ENCODE measurements at places on chromosomes 4 and X. TPM values are rescaled to one million over a fixed set of nuclear protein-coding genes. Genes with fewer than 3 reads are reported as not detected.
A peak's percentile ranks its signal among the peaks of the same experiment; 100 is the strongest.

- no peaks in the 10 kb centered on the region for H3K36me3 ChIP-seq
- peaks cover 27% of the 10 kb centered on the region for H3K27me3 ChIP-seq
- DNase-seq = no peak
- H3K4me3 ChIP-seq = no peak overlapping the region
- peaks cover 92% of the 10 kb centered on the region for H3K4me1 ChIP-seq
Measured at GRCh38 chr4:52838729-52839586, 23.2 kb upstream of the RASL11B start.

GRCh38 chr4:163042306-163042705 is 124.4 kb downstream of the NAF1 start:
- no peak overlapping the region for H3K4me3 ChIP-seq
- H3K4me1 ChIP-seq = peaks cover 7% of the 10 kb centered on the region
- no peak overlapping the region for H3K27ac ChIP-seq
- H3K36me3 ChIP-seq = peaks cover 3% of the 10 kb centered on the region

DNA sequence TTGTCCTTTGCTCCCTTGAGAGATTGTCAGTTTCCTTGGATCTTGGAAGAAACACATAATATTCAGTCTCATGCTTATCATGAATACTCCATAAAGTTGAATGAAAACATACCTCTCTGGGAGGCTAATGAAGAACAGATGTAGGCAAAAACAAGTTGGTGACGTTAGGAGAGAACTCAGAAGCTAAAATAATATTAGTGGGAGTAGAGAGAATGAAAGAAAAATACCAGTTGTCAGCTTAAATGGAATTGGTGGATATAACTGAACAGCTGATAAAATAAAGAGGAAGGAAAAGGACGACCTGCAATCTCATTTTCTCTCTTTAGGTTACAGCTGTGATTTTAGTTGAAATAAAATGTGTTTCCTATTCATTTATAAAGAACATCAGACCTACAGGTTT is 124.8 kb downstream of the SNCA start:
- no peak overlapping the region for H3K27ac ChIP-seq
- H3K27me3 ChIP-seq = no peaks in the 10 kb centered on the region
- H3K4me1 ChIP-seq = peaks cover 36% of the 10 kb centered on the region
- DNase-seq = no peak
- H3K36me3 ChIP-seq = no peaks in the 10 kb centered on the region
- no peak overlapping the region for H3K4me3 ChIP-seq

DNA sequence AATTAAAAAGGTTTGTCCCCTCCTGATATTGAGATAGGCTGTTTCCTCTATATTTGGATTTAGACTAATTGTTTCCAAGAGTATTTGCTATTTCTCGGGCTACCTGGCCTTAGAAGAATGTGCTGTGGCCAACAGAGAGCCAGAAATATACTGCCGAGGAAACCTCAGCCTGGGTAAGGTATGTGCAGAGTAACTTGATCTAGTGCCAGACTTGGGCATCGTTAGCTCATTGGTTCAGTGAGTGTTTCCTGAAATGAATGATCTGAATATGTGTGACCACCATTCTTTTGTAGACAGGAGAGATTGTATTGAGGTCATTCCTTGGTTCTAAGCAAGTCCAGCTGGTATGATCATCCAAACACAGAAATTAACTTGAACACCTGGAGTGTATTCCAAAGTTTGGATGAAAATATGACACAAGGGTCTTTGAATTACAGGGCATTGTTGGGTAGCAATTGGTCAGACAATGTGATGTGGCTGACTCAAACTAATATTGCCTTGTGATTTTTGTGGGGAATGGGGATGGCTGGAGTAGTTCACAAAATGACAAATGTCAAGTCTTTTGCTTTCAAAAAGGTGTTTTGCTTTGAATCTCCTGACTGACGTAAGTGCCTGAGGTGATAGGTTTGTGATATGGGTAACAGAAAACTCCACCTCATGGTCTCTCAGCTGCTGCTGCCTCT is 100.2 kb upstream of the CXCL13 start:
- no peak for DNase-seq
- H3K36me3 ChIP-seq = no peaks in the 10 kb centered on the region
- peaks cover 11% of the 10 kb centered on the region for H3K27me3 ChIP-seq
- no peak overlapping the region for H3K27ac ChIP-seq
- H3K4me3 ChIP-seq = no peak overlapping the region
- no peaks in the 10 kb centered on the region for H3K4me1 ChIP-seq

DNA sequence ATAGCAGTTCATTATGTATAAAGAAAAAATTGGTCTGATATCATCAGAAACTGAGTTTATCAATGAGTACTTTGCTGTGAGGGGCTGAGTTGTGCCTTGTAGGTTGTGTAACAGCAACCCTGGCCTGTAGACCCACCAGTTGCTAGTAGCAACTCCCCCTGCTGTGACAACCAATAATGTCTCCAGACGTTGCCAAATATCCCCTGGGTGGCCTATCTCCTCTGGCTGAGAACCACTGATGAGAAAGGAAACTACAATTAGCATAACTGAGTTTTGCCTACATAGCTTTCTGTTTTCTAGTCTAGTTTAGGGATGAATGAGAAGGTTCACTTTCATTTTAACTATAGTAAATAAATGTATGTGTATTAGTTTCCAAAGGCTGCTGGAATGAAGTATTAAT is 234.1 kb downstream of the CPE start:
- DNase-seq = peak; percentile 15
- H3K4me3 ChIP-seq = no peak overlapping the region
- peaks cover 40% of the 10 kb centered on the region for H3K4me1 ChIP-seq
- H3K36me3 ChIP-seq = no peaks in the 10 kb centered on the region
- no peaks in the 10 kb centered on the region for H3K27me3 ChIP-seq

- H3K27me3 ChIP-seq = no peaks in the 10 kb centered on the region
- DNase-seq = no peak
- H3K27ac ChIP-seq = no peak overlapping the region
- H3K4me1 ChIP-seq = peaks cover 10% of the 10 kb centered on the region
Measured at GRCh38 chr4:176292920-176293319, 23.9 kb upstream of the ASB5 start.

DNA sequence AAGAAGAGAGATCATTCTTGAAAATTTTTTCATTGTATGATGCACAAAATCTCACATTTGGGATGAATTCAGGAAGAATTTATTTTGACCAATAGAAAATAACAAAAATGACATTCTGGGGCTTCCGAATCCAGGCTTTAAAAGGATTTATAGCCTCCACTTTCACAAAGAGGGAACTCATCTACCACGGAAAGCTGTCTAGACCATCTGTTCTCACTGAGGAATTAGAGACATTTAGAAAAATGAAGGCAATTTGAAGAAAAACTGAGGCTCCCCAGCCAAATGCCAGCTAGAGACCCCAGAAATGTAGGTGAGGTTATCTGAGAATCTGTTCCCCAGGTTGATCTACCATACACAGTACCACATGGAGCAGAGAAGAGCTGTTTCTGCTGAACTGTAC is 464.3 kb downstream of the TMA16 start:
- H3K4me1 ChIP-seq = no peaks in the 10 kb centered on the region
- no peak overlapping the region for H3K4me3 ChIP-seq
- DNase-seq = no peak
- no peaks in the 10 kb centered on the region for H3K36me3 ChIP-seq
- H3K27ac ChIP-seq = no peak overlapping the region
- H3K27me3 ChIP-seq = no peaks in the 10 kb centered on the region

GRCh38 chrX:1249101-1249887 is 19.3 kb upstream of the CSF2RA start:
- peak; percentile 68 for DNase-seq
- peaks cover 23% of the 10 kb centered on the region for H3K36me3 ChIP-seq
- H3K27ac ChIP-seq = peak overlapping the region; percentile 95
- H3K4me1 ChIP-seq = peaks cover 22% of the 10 kb centered on the region
- peaks cover 2% of the 10 kb centered on the region for H3K27me3 ChIP-seq
- H3K4me3 ChIP-seq = peak overlapping the region; percentile 64

GRCh38 chrX:134373736-134374135 is 86.2 kb upstream of the HPRT1 start:
- H3K27ac ChIP-seq = peak overlapping the region; percentile 98
- no peaks in the 10 kb centered on the region for H3K27me3 ChIP-seq
- H3K36me3 ChIP-seq = peaks cover 5% of the 10 kb centered on the region
- DNase-seq = no peak
- peaks cover 21% of the 10 kb centered on the region for H3K4me1 ChIP-seq

GRCh38 chrX:98357146-98357545 is 1473.4 kb downstream of the RPA4 start:
- 0 out of 2 replicates have a peak, but pooled peaks cover 5% of the 10 kb centered on the region for H3K36me3 ChIP-seq
- DNase-seq = no peak
- no peaks in the 10 kb centered on the region for H3K4me1 ChIP-seq
- H3K27me3 ChIP-seq = no peaks in the 10 kb centered on the region

DNA sequence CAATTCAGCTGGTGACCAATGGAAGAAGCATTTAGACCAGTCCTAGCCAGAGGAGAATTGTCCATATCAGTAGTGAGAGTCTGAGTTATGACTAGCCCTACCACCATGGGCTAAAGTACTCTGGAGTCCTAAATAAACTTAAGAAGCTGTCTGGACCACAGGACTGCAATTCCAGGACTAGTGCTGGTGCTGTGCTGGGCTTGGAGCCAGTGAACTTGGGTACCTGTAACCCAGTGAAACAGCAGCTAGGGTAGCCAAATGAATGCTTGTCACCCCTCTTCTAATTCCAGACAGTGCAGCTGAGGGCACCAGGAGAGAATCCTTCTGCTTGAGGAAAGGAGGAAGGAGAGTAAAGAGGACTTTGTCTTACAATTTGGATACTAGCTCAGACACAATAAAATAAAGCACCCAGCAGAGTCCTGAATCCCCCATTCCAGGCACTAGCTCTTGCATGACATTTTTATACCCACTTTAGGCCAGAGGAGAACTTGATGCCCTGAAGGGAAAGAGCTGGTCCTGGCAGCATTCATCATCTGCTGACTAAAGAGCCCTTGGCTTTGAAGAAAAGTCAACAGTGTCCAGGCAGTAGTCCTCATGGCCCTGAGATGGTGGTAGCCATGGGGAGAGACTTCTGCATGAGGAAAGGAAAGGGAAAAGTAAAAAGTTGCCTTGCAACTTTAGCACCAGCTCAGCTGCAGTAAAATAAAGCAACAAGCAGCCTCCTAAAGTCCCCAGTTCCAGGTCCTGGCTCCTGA is 2675.7 kb downstream of the PCDH7 start:
- no peaks in the 10 kb centered on the region for H3K27me3 ChIP-seq
- no peak overlapping the region for H3K4me3 ChIP-seq
- DNase-seq = no peak

DNA sequence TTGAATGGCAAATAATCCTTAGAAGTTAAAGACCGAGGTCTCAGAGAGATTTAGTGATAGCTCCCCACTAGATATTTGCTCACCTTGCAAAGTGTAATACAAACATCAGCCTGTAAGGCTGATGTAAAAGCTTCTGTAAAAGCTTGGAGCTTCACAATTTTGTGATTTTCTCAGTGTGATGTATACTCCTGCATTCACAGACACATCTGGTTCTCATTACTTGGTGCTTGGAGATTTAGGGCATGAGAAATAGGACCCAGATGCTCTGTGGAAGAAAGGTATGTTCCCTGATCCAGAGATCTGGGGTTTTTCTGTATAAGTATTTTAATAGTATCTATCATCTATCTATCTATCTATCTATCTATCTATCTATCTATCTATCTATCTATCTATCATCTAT is 1664.3 kb downstream of the C4orf33 start:
- no peak overlapping the region for H3K27ac ChIP-seq
- no peaks in the 10 kb centered on the region for H3K27me3 ChIP-seq
- H3K4me3 ChIP-seq = no peak overlapping the region
- DNase-seq = no peak
- peaks cover 23% of the 10 kb centered on the region for H3K36me3 ChIP-seq

DNA sequence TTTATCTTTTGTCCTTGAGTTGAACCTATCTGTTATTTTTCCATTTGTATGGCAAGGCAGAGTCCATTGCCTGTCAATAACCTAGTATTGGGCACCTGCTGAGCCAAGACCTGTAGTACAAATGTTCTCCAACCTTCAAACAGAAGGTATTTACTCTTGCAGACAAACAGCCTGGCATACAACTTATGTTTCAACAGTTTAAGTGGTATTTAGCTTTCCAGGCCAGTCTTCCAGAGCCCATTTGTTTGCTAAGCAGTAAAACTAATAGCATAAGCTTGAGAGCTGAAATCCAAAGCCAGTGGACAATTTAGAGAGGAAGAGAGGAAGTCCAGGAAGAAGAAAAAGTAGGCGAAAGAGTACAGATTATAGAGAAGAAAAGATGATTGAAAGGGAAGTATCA is 979.3 kb downstream of the GLUD2 start:
- no peak overlapping the region for H3K4me3 ChIP-seq
- no peaks in the 10 kb centered on the region for H3K36me3 ChIP-seq
- no peak overlapping the region for H3K27ac ChIP-seq
- H3K27me3 ChIP-seq = no peaks in the 10 kb centered on the region

- peak; percentile 72 for DNase-seq
- H3K4me3 ChIP-seq = no peak overlapping the region
- H3K36me3 ChIP-seq = no peaks in the 10 kb centered on the region
- H3K27me3 ChIP-seq = no peaks in the 10 kb centered on the region
- H3K27ac ChIP-seq = no peak overlapping the region
Measured at GRCh38 chr4:8238515-8239053, 31.0 kb upstream of the HTRA3 start.

- H3K27me3 ChIP-seq = no peaks in the 10 kb centered on the region
- H3K4me3 ChIP-seq = no peak overlapping the region
- H3K36me3 ChIP-seq = peaks cover 8% of the 10 kb centered on the region
- no peak overlapping the region for H3K27ac ChIP-seq
- peaks cover 15% of the 10 kb centered on the region for H3K4me1 ChIP-seq
Measured at GRCh38 chr4:157824021-157824420, 348.8 kb downstream of the GASK1B start.

GRCh38 chrX:123481913-123482851 is 250.7 kb downstream of the THOC2 start:
- H3K27me3 ChIP-seq = no peaks in the 10 kb centered on the region
- no peak for DNase-seq
- H3K4me3 ChIP-seq = no peak overlapping the region
- peaks cover 7% of the 10 kb centered on the region for H3K4me1 ChIP-seq

- no peak overlapping the region for H3K27ac ChIP-seq
- H3K4me3 ChIP-seq = no peak overlapping the region
- no peaks in the 10 kb centered on the region for H3K4me1 ChIP-seq
- H3K36me3 ChIP-seq = peaks cover 11% of the 10 kb centered on the region
- no peaks in the 10 kb centered on the region for H3K27me3 ChIP-seq
Measured at GRCh38 chr4:141860974-141861373, 224.6 kb downstream of the IL15 start.

- H3K4me1 ChIP-seq = no peaks in the 10 kb centered on the region
- no peak for DNase-seq
- peaks cover 6% of the 10 kb centered on the region for H3K36me3 ChIP-seq
- H3K27me3 ChIP-seq = no peaks in the 10 kb centered on the region
- H3K27ac ChIP-seq = no peak overlapping the region
- H3K4me3 ChIP-seq = no peak overlapping the region
Measured at GRCh38 chr4:11805842-11806241, 377.1 kb upstream of the HS3ST1 start.

The SLITRK2 gene
- total RNA-seq = not detected

The GPRASP2 gene
- total RNA-seq = 20.0 TPM

The ACTRT1 gene
- not detected for total RNA-seq

The MANBA gene
- 37.5 TPM for total RNA-seq

The SULT1B1 gene
- total RNA-seq = 0.14 TPM

The ADH1C gene
- 0.23 TPM for total RNA-seq

The DCHS2 gene
- 1.4 TPM for total RNA-seq

The CDKL5 gene
- total RNA-seq = 13.0 TPM

The SMIM43 gene
- total RNA-seq = 0.33 TPM

The LANCL3 gene
- total RNA-seq = 0.55 TPM

The BEX1 gene
- total RNA-seq = 46.8 TPM

The POLN gene
- total RNA-seq = 3.5 TPM

The SMIM10L2A gene
- 4.7 TPM for total RNA-seq

The TMPRSS11B gene
- not detected for total RNA-seq
